ENCODE measurements at places on chromosomes 16 and 17.

- DNase-seq = no peak
Measured at GRCh38 chr17:15377200-15377599, 35.8 kb upstream of the TEKT3 start.

DNA sequence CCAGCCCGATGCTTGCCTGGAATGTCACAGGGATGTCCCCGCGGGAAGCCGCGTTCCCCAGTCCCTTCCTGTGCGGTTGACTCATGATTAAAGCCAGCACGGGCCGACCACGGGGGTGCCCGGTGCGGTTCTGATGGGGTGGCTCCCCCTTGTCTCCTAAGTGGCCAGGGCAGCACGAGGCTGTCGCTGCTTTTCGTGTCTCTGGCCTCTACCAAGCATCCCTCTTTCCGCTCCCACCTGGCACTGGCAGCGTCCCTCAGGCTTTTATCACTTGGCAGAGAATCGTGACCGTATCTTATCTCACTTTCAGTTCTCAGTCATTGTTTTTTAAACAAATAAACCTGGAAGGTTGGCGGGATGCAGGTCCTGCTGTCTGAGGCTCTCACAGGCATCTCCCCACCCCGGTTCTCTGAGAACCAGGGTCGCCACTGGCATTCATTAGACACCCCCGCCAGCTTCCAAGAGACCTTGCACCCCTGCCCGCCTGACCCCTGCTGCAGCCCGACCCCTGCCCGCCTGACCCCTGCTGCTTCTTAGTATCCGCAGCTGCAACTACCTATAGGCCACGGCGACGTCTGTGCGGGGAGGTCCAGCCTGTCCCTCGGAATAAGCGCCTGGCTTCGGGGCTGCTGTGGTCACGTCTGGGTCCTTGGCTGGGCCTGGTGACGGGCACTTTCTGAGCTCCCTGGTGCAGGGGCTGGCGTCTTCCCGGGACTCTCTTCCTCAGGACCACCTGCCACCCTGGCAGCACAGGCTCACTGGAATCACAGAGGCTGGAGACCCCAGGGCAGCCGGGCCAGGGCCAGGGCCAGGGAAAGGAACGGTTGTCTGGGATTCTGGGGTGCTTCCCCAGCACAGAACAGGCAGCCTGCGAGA lies 7.5 kb downstream of the C1QTNF8 start:
- no peak for DNase-seq

DNA sequence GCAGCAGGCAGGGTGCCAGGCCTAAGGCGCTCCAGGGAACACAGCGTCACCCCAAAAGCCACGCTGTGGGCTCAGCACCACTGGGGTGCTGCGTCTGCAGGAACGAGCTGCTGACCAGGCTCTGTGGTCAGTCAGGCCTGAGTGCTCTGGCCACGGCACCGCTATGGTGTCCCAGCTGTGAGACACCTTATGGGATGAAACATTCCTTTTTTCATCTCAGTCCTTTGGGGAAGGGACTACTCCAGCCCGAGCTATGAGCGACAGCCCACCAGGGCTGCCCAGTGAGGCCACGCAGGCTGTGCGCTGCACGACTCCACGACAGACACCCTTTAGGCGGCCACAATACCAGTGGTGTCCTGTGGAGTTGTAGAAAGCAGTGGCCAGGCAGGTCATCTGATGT lies 11.1 kb downstream of the MGAT5B start:
- DNase-seq = no peak

DNA sequence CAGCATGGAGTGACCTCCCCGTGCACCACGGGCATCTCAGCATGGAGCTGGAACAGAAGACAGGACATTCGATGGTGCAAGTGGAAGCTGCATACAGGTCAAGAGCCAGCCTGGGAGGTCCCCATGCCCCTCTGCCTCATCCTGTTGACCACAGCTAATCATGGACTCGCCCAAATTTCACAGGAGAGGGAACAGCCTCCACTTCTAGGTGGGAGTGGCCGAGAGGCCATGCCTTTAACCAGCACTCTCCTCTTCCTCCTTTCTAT lies 3.8 kb upstream of the SLC47A2 start:
- no peak for DNase-seq

DNA sequence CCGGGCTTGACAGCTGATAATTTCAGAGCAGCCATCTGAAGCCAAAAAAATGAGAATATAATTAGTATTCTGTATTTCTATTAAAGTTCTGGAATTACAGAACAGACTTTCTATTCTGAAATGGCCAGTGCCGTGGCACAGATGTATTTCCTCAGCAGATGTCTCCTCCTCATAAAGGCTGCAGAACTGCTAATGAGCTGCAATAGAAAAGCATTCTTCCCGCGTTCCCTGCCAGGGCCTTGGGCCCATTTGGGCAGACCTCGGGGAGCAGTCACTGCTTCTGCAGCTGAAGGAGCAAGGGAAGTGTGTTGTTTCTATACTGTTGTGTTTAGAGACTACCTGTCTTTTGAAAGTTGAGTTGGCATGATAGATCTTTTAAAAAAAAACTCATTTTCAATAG lies 152.6 kb upstream of the CACNG5 start:
- no peak for DNase-seq

DNA sequence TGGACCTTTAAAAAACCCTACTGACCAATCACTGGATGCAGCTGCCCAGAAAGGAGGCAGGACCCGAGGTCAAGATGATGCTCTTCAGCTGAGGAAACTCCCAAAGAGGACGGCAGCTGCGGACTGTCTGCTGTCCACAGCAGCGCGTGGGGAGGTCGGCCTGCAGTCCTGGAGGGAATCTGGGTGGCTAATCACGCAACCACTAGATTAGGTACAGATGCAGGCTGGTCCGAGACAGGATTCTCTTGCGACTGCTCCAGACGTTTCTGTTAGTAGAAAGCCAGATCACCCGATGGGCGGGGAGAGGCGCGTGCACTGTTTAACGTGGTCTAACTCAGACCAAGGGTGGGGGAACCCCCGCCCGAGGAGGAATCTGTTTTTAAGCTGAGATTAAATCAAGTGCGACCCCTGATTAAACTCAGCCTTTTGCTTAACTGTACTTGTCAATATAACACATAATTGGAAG lies 8.8 kb downstream of the CTRB2 start:
- no peak for DNase-seq

DNA sequence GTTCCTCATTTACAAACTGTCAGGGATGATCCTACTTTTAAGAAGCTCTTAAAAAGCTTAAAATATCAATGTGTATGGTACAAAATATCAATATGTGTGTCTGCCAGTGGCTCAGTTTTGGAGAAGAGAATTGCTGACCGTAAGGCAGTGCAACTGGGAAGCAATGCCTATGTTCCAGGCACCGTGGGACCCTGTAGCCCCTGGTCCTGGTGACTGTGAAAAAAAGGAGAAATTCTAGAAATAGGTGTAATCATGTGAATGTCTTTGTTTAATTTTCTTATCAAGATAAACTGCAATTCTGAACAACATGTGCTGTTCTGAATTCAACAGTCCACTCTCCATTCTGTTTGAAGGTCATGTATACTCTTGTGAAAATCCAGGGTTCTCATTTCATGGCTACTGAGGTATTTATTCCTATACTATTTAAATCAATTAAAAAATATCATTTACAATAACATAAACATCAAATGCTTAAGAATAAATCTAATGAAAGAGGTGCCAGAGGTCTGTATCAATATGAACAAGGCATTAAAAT lies 9.4 kb upstream of the HP start:
- DNase-seq = no peak

DNA sequence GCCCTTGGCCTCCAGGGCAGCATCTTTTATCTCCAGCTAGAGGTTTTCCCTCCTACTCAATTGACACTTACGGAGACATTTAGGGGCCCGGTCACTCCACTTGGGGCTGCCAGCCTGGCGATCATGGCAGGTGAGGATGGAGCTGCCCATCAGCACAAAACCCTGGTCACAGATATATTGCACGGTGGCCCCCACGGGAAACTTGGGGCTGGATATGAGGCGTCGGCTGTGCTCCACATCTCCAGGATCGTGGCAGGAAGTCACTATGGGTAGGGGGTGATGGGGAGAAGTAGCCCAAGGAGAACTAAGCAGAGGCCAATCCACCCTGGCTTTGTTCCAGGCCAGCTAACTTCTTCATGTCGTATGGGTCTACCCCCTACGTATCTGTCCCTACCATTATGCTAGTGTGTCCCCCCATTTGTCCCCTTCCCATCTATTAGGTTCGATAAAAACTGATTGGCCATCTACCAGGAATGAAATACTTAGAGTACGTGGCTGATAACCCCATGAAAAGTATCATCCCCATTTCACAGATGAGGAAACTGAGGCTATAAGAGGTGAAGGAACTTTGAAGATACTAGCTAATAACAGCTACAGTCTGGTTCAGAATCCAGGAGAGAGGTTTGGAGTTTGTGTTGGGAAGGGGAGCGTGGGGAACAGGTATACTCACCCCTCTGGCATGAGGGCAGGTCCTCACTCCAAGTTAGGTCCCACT lies 6.1 kb upstream of the PHF12 start:
- DNase-seq = no peak

DNA sequence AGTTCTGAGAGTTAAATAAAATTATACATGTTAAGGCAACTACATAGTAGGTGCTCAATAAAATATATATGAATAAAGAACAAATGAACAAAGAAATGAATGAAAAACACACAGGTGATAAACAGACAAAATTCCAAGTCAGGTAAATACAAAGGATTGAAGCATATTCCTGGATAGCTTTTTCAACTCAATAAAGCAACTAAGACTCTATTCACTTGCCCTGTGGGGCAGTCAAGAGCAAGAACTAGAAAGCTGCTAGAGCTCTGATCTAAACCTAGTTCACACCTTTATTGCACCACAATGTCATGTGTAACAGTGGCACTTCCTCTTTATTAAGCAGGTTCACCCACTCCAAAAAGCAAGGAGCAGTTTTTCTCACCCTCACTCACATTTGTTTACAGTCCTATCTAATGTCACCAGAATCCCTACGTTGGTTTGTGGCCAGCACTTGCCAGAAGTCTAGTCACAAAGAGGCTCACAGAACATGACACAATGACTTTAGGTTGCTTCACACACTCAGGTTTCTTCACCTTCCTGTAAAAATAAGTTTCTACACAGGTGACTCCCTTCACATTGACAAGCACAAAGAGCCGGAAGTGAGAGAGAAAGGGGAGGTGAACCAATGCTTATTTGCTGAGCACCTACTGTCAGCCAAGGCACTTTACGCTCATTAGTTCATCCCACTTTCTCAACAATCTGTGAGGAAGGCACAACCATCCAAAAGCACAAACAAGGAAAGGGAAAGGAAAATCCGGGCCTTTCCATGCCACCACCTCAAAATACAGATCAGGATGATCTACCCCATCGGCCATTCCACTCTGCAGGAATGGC lies 70.8 kb downstream of the XPO6 start:
- peak; percentile 76 for DNase-seq

DNA sequence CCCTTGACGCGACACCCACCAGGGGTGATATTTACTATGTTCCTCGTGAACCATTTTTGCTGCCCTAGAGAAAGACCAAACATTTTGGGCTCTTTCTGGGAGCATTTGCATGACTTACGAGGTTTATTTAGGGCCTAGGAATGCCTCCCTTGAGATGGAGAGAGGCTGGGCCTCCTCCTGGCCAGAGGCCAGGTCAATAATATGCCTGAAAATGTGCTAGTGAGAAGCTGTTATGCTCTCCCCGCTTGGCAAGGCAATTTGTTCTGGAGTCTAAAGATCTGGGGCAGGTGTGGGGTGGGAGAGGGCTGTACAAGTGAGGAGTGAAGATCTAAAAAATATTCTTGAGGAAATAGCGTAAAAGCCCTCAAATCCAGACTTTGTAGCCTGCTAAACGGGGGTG lies 587.3 kb upstream of the CDH5 start:
- no peak for DNase-seq

GRCh38 chr17:33651686-33652085 lies 358.6 kb upstream of the ASIC2 start:
- DNase-seq = no peak

DNA sequence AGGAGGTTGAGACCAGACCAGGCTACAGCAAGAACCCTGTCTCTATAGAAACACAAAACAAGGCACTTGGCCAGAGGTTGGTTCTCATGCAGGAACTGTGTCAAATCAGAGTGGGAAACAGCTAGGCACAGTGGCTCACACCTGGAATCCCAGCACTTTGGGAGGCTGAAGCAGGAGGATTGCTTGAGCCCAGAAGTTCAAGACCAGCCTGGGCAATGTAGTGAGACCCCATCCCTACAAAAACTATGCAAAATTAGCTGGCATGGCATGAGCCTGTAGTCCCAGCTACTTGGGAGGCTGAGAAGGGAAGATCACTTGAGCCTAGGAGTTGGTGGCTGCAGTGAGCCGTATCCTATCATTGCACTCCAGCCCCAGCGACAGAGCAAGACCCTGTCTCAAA lies 1.7 kb downstream of the UNKL start:
- no peak for DNase-seq

DNA sequence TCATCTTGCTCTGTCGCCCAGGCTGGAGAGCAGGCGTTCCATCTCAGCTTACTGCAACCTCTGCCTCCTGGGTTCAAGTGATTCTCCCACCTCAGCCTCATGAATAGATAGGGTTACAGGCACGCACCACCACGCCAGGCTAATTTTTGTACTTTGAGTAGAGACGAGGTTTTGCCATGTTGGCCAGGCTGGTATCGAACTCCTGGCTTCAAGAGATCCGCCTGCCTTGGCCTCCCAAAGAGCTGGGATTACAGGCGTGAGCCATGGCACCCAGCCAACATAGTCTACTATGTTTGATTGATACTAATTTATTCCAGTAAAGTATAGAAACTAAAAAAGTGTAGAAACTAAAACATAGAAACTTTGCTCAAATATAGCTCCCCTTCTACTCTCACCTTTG lies 94.9 kb downstream of the CA4 start:
- no peak for DNase-seq

- peak; percentile 68 for DNase-seq
Measured at GRCh38 chr17:7435676-7436555, 681 bp downstream of the TMEM102 start.

GRCh38 chr16:57301126-57301817 lies 16.8 kb upstream of the PLLP start:
- no peak for DNase-seq

DNA sequence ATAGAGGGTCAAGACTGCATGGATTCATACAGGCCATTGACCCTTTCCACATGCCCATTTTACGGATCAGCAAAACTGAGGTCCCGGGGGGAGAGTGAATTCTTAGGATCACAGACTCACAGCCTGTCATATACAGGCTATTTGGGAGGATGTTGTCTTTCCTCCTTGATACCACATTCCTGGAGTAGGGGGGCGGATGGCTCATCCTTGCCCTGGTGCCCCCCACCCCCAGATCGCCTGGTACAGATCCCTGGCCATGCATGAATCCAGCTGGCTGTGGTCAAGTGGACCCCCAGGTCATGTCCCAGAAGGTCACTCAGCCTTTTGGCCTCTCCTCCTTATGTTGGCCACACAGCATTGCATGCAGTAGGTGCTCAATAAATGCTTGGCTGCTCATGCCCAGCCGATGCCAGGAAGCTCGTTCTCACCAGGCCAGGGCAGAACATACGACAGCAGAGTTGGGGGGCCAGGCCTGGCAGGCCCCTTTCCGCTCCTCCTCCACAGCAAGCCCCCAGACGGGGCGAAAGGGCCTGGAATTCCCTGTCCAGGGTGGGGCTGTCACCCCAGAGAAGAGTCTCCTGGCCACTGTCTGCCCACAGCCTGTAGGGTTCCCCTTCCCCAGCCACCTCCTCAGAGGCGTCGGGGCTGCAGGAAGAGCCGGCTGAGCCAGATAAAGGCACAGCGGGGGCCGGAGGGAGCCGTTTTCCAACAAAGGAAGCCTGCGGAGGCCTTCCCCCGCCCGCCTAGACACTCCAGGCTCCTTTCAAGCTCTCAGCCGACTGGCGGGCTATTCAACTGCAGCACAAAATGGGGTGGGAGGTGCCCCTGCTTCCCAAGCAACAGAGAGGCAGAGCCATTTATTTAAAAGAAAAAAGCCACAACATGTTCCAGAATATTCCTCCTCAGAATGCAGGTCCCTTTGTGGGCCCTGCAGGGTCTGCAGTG lies 215.7 kb upstream of the CIBAR2 start:
- DNase-seq = no peak

GRCh38 chr17:38761612-38762011 lies 9.1 kb downstream of the PSMB3 start:
- DNase-seq = no peak
